Progenitor cell of endocrine pancreas (in vitro differentiated cells): ENCODE measurements at places on chromosomes 5 and 9. TPM values are rescaled to one million over a fixed set of nuclear protein-coding genes. Genes with fewer than 3 reads are reported as not detected.

DNA sequence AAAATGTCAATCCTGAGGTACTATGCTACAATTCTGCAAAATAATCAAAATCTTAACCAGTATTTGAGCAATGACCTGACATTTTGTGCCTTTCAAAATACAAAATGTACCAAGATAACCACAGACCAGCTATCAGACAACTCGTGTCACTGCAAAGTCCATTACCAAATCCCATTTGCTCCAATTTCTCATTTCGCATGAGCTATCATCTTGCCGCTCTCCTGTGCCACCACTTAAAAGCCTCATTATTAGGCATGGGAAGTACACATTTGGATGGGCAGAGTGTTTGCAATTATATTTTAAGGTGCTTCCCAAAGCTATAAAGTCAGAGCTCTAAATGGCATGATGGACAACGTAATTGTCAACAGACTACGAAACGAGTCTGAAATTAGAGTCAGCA, 205.2 kb downstream of the AGTPBP1 start:
- no peak overlapping the region for H3K4me3 ChIP-seq
- no peaks in the 10 kb centered on the region for H3K36me3 ChIP-seq

DAB2 gene
- total RNA-seq: 43.9 and 46.0 TPM in 2 replicates

ENTREP1 gene
- total RNA-seq: 3.6 and 3.7 TPM in 2 replicates

GPR151 gene
- not detected in 2 replicates for total RNA-seq

DNA sequence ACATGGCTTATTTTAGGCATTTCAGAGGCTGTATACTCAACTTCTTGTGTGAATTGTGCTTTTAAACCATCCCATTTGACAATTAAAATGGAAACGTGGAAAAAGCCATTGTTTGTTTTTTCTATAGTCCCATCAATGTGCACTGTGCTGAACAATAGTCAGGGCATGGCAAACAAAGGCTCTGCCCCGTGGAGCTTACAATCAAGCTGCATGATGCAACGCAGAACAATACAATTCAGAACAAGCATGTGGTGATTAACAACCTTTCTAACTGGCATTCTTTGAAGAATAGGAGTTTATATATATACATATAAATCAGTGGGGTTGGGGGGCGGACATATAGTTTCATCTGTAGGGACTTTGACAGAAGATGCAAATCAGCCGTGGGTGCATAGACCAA, 2125.4 kb upstream of the WWC1 start:
- no peak overlapping the region for H3K27ac ChIP-seq
- no peaks in the 10 kb centered on the region for H3K36me3 ChIP-seq
- H3K4me1 ChIP-seq: no peaks in the 10 kb centered on the region
- DNase-seq: no peak
- no peak overlapping the region for H3K4me3 ChIP-seq

- H3K4me1 ChIP-seq: no peaks in the 10 kb centered on the region
- no peak overlapping the region for H3K27ac ChIP-seq
- no peak overlapping the region for H3K4me3 ChIP-seq
- peaks cover 13% of the 10 kb centered on the region for H3K27me3 ChIP-seq
- DNase-seq: no peak
These were observed 71.0 kb upstream of the FCN1 start for GRCh38 chr9:134988706-134989105.

SPATA31D4 gene
- not detected in 2 replicates for total RNA-seq

COL15A1 gene
- not detected in 2 replicates for total RNA-seq

- H3K27me3 ChIP-seq: no peaks in the 10 kb centered on the region
- no peak for DNase-seq
- H3K4me3 ChIP-seq: no peak overlapping the region
- no peak overlapping the region for H3K27ac ChIP-seq
These were observed 21.9 kb downstream of the DRD1 start for GRCh38 chr5:175422058-175422457.

GRCh38 chr9:110048976-110049698, 158.8 kb downstream of the C9orf152 start:
- DNase-seq: no peak
- H3K4me3 ChIP-seq: peak overlapping the region; percentile 73
- no peaks in the 10 kb centered on the region for H3K36me3 ChIP-seq
- H3K27me3 ChIP-seq: peaks cover 80% of the 10 kb centered on the region
- H3K4me1 ChIP-seq: peaks cover 12% of the 10 kb centered on the region

PAEP gene
- total RNA-seq: not detected in 2 replicates

PCDHB3 gene
- total RNA-seq: 9.1 and 9.4 TPM in 2 replicates

GRCh38 chr5:88827997-88828396, 55.0 kb downstream of the MEF2C start:
- no peak for DNase-seq
- H3K27ac ChIP-seq: no peak overlapping the region
- no peak overlapping the region for H3K4me3 ChIP-seq
- H3K36me3 ChIP-seq: no peaks in the 10 kb centered on the region
- H3K27me3 ChIP-seq: no peaks in the 10 kb centered on the region

DNA sequence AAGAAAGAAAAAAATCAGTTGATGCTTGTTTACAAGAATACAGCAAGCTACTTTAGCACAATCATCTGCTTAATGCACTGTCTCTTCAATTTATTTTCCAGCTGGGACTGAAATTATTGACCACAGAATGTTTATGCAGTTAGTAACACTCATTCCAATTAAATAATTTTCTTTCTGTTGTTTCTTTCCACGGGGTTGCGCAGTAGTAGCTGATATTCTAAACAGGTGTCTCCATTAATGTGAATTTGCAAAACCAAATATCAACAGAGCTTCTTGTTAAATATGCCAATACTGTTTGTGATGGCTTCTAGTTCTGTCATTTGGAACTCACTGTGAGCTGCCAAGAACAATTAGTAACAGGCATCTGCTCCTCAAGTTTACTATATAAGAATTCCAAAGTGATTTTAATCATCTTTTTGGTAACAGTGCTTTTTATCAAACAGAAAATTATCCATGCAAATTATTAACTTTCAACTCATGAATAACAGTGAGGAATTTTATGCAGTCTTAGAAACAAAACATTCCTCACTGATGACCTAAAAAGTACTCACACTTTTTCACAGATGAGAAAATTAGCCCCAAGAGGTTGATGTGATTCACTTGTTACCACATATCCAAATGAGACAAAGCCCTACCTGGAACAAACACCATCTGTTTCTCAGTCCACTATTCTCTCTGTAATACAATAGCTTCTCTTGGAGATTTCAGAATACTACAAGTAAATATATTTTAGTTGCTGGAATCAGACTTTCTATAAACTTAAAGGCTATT, 567.6 kb upstream of the RGMB start:
- H3K4me3 ChIP-seq: no peak overlapping the region
- H3K27me3 ChIP-seq: no peaks in the 10 kb centered on the region
- no peak overlapping the region for H3K27ac ChIP-seq
- no peak for DNase-seq

C1QTNF2 gene
- total RNA-seq: 0.11 and 0.14 TPM in 2 replicates

- no peak overlapping the region for H3K4me3 ChIP-seq
- H3K36me3 ChIP-seq: no peaks in the 10 kb centered on the region
- DNase-seq: no peak
- H3K27me3 ChIP-seq: peaks cover 38% of the 10 kb centered on the region
- H3K4me1 ChIP-seq: no peaks in the 10 kb centered on the region
These were observed 47.9 kb downstream of the TMEM252 start for GRCh38 chr9:68492806-68493205.

DNA sequence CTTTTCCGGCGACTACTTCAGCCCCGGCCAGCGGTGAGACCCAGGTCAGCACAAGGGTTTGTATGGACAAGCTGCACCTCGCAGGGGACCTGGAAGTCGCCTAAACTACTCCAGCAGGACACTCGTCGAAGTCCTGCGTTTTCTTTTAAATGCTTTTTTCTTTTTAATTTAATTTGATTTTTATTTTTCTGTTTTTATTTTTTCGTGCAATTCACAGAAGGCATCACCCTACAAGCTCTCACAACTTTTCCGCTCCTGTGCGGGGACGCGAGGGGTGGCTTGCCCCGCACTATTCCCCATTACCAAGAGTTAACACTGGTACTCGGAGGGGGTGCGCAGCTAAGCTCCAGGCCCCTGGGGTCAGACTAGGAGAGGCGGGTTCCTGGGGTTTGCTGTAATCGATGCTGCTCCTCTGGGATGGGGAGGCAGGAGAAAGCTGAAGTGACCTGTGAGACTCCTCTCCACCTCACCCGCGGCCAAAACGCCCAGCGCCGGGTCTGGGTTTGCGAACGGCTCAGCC, 1.3 kb downstream of the EDIL3 start:
- H3K27me3 ChIP-seq: peaks cover 60% of the 10 kb centered on the region
- H3K4me3 ChIP-seq: peak overlapping the region; percentile 84
- no peak overlapping the region for H3K27ac ChIP-seq
- DNase-seq: no peak
- H3K36me3 ChIP-seq: no peaks in the 10 kb centered on the region
- H3K4me1 ChIP-seq: peaks cover 16% of the 10 kb centered on the region

DNA sequence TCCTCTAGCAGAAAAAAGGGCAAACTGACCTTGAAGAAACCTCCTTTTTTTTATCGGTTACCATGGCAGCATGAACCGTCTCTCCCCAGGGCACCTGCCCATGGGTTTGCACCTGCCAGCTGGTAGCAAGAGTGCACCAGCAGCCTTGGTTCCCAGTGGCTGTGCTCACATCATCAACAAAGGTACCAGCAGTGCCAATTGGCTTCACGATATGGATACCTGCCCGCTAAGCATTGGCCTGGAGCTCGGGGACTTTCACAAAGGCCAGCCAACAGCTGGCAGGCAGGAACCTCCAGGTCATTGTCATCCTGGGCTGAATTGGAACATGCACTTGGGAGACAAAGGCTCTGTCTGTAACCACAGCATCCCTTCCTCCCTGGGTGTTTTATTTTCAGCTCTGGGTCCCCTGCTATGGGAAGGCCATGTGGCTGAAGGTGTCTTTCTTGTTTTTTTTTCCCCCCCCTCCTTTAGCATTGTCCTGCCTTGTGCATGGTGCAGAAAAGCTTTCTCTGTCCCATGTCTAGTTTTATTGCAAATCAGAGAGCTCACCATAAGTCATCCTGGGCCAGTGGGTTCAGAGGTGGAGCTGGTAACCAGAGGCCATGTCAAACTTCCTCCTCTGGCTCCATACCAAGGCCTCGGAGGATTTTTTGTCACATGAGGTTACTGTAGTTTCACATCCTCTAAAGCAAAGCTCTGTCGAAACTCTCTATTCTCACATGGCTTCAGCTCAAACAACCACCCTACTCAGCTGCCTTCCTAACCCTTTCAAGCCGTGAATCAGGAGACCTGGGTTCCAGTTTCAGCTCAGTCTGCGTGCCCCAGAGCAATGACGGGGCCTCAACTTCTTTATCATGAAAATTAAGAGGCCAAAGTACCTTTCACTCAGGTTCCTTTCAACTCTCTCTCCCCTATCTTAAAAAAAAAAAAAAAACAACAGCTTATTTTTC, 145.5 kb upstream of the MAP3K1 start:
- H3K27ac ChIP-seq: peak overlapping the region; percentile 82
- H3K27me3 ChIP-seq: peaks cover 10% of the 10 kb centered on the region
- peaks cover 19% of the 10 kb centered on the region for H3K4me1 ChIP-seq
- no peaks in the 10 kb centered on the region for H3K36me3 ChIP-seq

DNA sequence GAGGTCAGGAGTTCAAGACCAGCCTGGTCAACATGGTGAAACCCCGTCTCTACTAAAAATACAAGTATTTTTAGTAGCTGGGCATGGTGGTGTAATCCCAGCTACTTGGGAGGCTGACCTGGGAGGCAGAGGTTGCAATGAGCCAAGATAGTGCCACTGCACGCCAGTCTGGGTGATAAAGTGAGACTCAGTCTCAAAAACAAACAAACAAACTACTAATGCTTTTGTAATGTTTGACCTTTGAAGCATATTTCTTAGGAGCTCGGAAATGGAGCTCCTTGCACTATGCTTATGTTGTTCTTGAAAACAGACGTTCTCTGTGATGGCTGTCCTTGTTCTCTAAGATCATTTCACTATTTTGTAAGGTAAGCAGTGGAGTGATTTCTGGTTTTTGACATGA, 6.0 kb downstream of the F2RL2 start:
- H3K27me3 ChIP-seq: peaks cover 7% of the 10 kb centered on the region
- H3K4me1 ChIP-seq: no peaks in the 10 kb centered on the region
- H3K36me3 ChIP-seq: no peaks in the 10 kb centered on the region

CNTNAP3 gene
- total RNA-seq: 1.6 and 1.7 TPM in 2 replicates

- H3K4me1 ChIP-seq: peaks cover 4% of the 10 kb centered on the region
- DNase-seq: no peak
- peaks cover 9% of the 10 kb centered on the region for H3K27me3 ChIP-seq
- H3K36me3 ChIP-seq: no peaks in the 10 kb centered on the region
- H3K27ac ChIP-seq: no peak overlapping the region
- no peak overlapping the region for H3K4me3 ChIP-seq
These were observed 157.1 kb upstream of the MPDZ start for GRCh38 chr9:13436591-13436990.

GRCh38 chr5:167852515-167852914, 438.9 kb upstream of the WWC1 start:
- no peaks in the 10 kb centered on the region for H3K27me3 ChIP-seq
- no peaks in the 10 kb centered on the region for H3K36me3 ChIP-seq
- H3K4me3 ChIP-seq: no peak overlapping the region
- no peak overlapping the region for H3K27ac ChIP-seq
- DNase-seq: no peak

GRCh38 chr9:26157411-26157810, 479.2 kb upstream of the TUSC1 start:
- H3K4me3 ChIP-seq: no peak overlapping the region
- H3K4me1 ChIP-seq: no peaks in the 10 kb centered on the region
- no peaks in the 10 kb centered on the region for H3K36me3 ChIP-seq

DNA sequence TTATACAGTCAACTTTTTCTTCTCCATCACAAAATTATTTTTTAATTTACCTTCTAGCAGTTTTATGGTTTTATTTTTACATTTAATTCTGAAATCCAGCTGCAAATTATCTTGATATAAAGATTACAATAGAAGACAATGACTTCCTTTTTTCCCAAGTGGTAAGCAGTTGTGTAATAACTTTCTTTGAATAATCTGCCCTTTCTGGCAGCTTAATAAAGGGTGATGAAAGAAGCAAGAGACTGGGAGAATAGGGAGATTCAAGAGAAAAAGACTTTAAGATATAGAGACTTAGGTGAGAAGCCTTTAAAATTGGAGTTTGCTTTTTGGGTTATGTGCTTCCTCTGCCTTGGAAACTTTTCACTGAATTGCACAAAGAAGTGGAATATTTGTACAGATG, 100.4 kb upstream of the FREM1 start:
- no peak overlapping the region for H3K4me3 ChIP-seq
- no peak overlapping the region for H3K27ac ChIP-seq
- no peaks in the 10 kb centered on the region for H3K36me3 ChIP-seq
- H3K4me1 ChIP-seq: no peaks in the 10 kb centered on the region
- no peak for DNase-seq
